ENCODE measurements at places on chromosomes 12 and 14.

- no peak for DNase-seq
These were observed 47.2 kb downstream of the DRAM1 start for GRCh38 chr12:101924618-101925017.

DNA sequence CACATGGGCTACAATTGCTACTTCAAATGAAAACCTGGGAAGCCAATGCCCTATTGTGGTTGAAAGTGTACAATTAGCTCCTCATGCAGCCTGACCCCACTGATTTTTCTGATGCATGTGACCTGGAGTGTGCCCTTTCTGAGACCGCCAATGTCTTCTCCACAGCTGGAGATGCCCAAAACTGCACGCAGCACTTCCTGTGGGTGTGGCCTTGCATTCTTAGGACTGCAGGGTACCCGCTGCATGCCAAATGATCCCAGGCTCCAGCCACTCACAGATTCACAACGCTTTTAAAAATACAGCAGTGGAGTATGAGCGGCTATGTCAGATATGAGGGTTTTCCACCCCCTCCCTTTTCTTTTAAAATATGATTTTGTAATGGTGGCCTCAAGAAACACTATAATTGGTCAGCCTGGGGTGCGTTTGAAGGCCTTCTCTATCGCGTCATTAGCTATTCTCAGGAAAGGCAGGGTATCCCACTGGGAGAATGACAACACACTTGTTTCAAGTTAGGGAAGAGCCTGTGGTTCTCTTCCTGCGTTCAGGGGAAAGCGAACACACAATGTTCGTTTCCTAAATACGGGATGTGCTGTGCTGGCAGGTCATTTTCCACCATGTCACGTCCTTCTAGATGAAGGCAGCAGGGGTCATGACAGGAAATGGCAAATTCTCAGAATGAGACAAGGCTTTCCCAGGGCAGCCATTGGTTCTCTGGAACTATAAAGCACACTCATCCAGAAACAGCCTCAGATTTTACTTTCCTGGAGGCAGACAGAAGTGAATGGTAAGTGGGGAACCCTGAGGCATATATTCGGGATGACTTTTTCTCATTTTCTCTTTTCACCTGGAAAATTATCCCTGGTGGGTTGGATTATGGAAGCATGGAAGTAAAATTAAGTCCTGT, at the start of gene APOLD1:
Gene APOLD1, plus strand, starts transcription at position 749 of the 904 bp plus-strand sequence. Its CDS starts 33 bp downstream, at position 782.
- no peak for DNase-seq

DNA sequence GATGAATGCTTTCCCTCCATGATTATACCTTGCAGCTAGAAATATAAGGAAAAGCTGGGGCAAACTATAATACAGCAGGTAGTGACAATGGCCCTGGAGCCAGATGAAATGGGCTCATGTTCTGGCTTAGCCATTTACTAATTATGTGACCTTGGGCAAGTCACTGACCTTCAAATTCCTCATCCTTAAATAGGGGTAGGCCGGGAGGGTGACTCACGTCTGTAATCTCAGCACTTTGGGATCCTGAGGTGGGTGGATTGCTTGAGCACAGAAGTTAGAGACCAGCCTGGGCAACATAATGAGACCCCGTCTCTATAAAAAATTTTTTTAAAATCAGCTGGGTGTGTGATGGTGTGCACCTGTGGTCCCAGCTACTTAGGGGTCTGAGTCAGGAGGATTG, 155.4 kb downstream of the C12orf75 start:
- no peak for DNase-seq

DNA sequence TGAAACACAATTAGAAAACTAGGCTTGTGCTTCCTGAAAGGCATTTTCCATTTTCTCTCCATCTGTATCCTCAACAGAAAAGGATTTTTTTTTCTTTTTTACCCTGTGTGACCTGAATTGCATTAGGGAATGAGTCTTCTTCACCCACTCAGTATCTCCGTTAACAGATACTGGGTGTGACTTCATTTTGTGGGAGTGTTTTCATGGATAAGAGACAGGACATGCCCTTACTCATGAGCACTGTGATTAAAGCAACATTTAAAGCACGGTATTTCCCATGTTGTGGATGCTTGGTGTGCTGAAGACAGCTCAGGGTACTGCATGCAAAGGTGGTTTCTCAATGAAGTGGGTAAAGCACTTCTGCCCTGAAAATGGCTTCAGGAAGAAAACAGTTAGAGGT, 1397.3 kb upstream of the TMEM132C start:
- no peak for DNase-seq

DNA sequence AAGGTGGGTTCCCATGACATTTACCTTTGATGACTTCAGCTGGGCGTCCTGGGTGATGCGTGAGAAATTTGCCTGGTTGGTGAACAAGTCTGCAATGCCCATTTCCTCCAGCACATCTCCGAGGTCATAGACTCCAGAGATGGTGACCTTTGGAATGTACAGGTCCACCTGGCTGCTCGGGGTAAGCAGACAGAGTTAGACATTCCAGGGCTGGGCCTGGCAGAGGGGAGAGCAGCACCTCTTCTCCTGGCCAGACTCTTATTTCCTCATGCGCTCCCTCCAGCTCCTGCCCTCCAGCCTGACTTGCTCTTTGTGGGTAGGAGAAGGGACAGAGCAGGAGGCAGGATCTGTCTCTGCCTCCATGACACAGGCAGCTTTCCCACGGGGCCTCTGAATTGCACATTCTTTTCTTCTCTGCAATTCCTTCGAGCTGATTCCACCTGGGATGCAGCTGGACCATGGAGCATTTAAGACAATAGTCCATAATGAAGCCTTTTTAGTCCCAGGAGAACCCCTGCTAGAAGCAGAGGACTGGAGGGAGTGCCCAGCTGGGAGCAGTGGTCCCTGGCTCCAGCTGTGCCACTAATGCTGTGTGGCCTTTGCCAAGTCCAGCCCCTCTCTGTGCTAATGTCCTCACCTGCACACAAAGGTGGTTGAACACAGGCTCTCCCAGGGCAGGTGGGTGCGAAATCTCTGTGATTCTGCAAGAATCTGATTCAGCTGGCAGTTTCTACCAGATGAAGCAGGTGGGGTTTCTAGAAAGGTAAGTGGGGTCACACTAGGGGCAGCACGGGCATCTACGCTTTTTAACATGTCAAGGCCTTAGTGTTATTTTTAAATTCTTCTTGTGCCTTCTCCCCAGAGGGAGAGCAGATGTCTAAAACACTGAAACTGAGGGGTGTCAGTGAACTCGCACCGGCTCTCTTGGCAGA, 13.2 kb upstream of the SERPINA10 start:
- DNase-seq: no peak

DNA sequence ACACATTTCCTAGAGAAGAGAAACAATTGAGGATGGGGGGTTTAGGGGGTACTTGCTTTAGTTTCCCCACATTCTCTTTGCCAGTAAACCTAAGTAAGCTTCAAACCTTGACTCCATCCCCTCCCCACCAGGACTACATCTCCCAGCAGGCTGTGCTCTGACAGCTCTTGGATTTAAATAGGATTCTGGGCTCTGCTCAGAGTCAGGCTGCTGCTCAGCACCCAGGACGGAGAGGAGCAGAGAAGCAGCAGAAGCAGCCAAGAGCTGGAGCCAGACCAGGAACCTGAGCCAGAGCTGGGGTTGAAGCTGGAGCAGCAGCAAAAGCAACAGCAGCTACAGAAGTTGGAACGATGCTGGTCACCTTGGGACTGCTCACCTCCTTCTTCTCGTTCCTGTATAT, 20.6 kb downstream of the RDH12 start:
- no peak for DNase-seq

- no peak for DNase-seq
These were observed 1.4 kb upstream of the ABCD2 start for GRCh38 chr12:39620659-39621658.

DNA sequence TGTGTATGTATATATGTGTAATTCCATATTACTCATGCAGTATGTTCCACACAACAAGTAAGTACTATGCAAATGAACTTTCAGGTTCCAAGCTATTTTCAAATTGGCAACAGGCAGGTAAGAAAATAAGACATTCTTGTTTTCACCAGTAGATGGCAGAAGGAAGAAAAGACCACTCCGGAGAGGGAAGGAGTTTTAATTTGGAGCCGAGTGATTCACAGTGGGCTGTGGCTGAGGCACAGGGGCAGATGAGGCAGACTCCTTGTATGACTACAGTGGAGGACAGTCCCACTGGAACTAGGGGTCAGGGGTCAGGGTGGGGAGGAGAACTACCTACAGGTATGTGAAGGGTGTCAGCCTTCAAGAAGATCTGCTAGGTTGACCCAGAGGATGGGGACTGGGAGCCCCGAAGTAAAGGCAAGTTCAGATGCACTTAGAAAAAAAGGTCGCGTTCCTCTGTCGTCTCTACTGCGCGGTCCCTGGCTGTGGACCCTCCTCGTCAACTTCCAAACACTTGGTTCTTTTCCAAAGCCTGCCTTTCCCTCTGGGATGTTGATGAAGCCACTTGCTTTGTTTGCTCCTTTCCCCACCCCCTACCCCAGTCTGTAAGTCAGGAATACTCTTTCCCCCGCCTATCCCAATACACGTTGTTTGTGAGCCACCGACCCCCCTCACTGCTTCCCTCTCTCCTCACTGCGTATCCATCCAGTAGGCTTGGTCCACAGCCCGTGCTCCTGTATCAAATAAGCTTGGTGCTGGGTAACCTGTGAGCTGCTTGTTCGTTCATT, 24.1 kb downstream of the DDX47 start:
- peak; percentile 58 for DNase-seq

DNA sequence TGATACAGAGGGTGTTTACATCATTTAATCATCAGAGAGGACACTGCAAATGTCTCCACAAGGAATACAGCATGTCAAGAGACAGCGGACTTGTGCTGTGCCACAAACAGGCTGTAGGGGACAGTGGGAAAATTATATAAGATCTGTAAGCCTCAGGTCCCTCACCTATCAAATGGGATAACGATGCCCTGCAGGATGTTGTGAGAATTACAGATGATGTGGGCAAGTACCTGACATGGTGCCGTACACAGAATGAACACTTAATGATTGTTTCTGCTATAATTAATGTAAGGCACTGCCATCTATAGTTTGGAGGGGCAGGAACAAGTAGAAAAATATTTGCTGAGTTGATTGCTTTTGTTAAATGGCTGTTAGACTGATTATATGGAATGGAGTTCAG, 81.9 kb upstream of the GTF2A1 start:
- no peak for DNase-seq

- no peak for DNase-seq
These were observed 17.8 kb downstream of the PAPOLA start for GRCh38 chr14:96519970-96520369.

GRCh38 chr12:121366063-121366459, 13.8 kb upstream of the ANAPC5 start:
- DNase-seq: no peak

GRCh38 chr12:102539651-102540553, 59.5 kb upstream of the IGF1 start:
- DNase-seq: no peak

- DNase-seq: no peak
These were observed 99.6 kb downstream of the RBM19 start for GRCh38 chr12:113866496-113866895.

DNA sequence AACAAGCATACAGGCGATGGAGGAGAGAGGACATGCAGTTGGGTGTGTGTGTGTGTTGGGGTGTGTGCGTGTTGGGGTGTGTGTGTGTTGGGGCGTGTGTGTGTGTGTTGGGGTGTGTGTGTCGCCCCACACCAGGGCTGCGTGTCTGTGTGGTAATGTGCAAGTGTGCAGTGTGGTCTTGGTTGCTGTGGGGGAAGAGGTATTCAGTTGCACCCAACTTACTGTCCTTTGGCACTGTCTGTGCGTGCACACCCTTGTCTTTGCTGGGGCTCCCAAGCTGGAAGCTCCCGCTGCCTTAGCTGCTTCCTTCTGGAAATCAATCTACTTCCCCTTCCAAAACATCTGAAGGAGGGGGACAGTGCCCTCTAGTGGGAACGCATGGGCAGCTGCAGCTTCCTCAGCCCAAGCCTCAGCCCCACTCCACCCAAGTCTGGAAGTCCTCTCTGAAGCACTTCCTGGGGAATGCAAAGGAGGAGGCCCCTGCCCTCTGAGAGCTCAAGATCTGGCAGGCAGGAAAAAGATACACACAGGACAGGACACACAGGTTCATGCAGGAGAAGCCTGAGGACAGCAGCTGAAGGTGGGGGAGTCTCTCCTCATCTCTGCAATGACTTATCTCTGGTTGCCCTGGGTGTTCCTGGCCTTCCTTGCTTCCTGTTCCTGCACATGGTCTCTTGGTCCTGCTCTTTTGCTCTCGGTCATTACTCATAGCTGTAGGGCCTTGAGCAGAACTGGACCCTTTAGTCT, 13.1 kb downstream of the ASIC1 start:
- peak; percentile 68 for DNase-seq

DNA sequence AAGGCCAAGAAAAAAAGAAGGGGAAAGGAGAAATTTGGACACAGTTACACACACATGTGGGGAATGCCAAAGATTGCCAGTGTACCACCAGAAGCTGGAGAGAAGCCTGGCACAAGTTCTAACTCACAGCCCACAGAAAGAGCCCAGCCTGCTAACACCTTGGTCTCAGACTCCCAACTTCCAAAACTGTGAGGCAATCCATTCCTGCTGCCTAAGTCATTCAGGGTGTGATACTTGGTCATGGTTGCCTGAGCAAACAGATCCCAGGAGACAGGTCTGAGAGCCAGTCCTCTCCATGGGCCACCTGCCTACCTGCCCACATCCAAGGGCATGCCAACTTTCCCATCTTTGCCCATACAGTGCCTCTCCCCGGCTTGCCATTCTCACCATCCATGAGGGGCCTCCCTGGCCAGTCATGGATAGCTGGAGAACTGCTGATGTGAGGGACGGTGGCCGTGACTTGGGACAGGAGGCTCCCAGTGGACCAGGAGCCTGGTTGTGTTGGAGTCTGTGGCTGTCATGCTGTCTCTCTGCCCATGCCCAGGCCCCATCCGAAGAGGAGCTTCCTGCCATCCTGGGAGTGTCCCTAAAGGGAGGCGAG, 198.0 kb upstream of the RTL1 start:
- no peak for DNase-seq

- no peak for DNase-seq
These were observed 139.4 kb downstream of the STXBP6 start for GRCh38 chr14:24910408-24910986.

DNA sequence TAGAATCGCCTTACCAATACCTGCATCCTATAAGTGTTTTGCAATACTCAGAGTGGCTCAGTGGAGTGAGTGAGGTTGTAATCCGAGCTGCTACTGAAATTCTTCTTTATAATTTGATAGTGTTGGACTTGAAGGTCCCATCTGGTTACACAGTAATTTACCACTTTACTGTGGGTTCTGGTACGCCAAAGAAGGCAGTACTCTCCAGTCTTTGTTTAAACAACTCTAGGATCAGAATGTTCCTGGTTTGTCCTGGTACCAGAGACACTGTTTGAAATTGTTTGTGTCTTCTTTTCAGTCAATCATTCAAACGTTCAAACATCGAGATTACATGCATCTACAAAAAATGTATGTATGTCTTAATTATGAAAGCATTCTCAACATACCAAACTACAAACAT, 51.3 kb upstream of the AMN1 start:
- no peak for DNase-seq

DNA sequence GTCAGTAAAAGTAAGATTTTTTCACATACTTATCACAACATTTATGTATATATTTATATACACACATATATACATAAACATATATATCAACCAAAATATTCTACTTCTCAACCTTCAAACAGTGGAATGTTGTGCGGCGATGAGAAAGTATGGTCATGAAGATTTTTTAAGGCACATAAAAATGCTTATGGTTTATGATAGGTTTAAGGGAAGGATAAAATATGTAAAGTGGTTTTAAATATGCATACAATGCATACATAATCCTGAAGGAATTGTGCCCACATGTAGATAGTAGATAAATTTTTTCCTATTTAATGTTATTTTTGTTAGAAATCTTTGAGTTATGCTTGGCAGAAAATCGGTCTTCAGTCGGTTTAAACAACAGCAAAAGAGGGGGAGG, 182.7 kb downstream of the ANO6 start:
- DNase-seq: no peak

All from mucosa of descending colon (tissue), 3 donors.